T-cell (primary cell): ENCODE measurements at places on chromosomes 2 and 18.

GRCh38 chr2:134174711-134175110, 79.2 kb upstream of the MGAT5 start:
- H3K4me3 ChIP-seq: no peak overlapping the region
- H3K4me1 ChIP-seq: peaks cover 12% of the 10 kb centered on the region
- peaks cover 5% of the 10 kb centered on the region for H3K36me3 ChIP-seq

- H3K4me3 ChIP-seq: no peak overlapping the region
- H3K27ac ChIP-seq: no peak overlapping the region
- DNase-seq: no peak
- no peaks in the 10 kb centered on the region for H3K27me3 ChIP-seq
- peaks cover 36% of the 10 kb centered on the region for H3K4me1 ChIP-seq
These were observed 116.6 kb downstream of the ICA1L start for GRCh38 chr2:202754936-202755335.

DNA sequence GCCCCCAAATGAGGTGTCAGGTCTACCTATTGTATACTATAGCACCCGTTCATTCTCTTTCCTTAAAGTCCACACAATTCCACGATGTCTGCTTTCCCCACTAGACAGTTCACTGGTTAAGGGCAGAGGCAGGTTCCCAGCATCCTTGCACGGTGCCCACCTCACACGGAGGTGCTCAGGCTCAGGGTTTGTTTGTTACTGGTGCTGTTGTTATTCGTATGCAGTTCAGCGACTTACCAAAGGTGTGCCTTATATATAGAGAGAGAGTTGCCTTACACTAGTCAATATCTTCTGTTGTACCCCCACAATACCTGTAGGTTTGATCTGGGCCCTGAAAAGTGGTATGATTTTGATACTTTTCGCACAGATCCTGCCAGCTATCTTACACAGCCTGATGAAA, 30.6 kb downstream of the SLC3A1 start:
- H3K27me3 ChIP-seq: peaks cover 1% of the 10 kb centered on the region
- no peak overlapping the region for H3K27ac ChIP-seq
- no peaks in the 10 kb centered on the region for H3K36me3 ChIP-seq

DNA sequence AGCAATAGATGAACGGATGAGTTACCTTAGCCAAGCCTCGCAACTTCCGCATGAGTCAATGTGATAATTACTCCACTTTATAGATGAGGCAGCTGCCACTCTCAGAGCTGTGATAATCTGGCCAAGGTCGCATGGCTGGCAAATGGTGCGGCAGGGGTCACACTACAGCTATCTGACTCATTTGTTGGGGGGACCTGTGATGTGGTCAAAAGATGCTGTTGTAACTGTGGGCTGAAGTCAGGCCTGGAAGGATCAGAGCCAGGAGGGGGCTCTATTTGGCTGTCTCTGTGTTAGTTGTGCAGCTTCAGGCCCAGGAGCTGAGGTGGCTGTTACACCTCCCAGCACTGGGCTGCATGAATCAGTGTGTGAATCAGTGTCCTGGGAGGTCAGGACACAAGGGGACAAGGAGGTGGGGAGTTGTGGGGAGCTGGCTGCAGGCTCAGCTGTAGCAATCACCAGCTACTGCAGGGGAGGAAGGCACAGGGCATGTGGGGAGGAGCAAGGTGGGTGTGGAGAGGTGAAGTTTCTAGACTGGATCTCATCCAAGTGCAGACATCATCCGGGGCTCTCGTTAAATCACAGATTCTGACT, 33.1 kb downstream of the NGEF start:
- peaks cover 32% of the 10 kb centered on the region for H3K27me3 ChIP-seq
- H3K4me1 ChIP-seq: no peaks in the 10 kb centered on the region
- H3K4me3 ChIP-seq: no peak overlapping the region
- H3K27ac ChIP-seq: no peak overlapping the region
- no peak for DNase-seq
- no peaks in the 10 kb centered on the region for H3K36me3 ChIP-seq

DNA sequence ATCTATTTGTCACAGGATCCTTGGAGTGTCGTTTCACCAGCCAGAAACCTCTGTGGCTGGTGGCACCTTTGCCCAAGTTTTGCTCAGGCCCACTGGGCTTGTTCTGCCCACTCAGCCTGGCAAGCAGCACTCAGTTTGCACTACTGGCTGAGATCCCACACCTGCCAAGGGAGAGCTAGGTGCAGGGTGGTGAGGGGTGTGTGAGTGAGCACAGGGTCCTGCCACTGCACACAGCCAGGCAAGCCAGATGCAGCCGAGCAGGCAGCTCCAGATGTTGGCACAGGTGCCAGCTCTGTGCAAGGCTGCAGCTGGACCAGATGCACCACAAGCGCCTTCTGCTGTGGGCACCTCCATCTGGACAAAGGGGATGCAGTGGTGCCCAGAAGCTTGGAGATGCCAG, 281.7 kb upstream of the UBE2E3 start:
- H3K4me3 ChIP-seq: no peak overlapping the region
- no peak for DNase-seq
- no peak overlapping the region for H3K27ac ChIP-seq

DNA sequence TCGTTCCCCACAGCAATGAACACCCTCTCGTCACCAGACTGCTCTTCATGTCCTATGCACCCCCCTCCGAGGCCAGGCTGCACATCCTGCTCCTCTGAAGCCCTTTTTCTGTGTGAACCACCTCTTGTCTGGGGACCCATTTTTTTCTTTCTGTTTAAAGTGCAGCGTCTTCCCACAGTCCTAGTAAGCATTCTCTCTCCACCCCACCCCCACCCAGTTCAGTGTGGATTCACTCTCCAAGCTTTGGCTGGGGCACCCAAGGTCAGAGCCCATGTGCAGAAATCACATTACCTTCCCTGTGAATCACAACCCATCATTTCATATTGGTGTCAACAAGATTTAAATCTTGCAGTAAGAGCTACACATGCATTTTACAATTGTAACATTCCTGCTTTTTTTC, 26.4 kb upstream of the PKDCC start:
- H3K4me3 ChIP-seq: no peak overlapping the region
- H3K27ac ChIP-seq: no peak overlapping the region
- H3K36me3 ChIP-seq: no peaks in the 10 kb centered on the region

DNA sequence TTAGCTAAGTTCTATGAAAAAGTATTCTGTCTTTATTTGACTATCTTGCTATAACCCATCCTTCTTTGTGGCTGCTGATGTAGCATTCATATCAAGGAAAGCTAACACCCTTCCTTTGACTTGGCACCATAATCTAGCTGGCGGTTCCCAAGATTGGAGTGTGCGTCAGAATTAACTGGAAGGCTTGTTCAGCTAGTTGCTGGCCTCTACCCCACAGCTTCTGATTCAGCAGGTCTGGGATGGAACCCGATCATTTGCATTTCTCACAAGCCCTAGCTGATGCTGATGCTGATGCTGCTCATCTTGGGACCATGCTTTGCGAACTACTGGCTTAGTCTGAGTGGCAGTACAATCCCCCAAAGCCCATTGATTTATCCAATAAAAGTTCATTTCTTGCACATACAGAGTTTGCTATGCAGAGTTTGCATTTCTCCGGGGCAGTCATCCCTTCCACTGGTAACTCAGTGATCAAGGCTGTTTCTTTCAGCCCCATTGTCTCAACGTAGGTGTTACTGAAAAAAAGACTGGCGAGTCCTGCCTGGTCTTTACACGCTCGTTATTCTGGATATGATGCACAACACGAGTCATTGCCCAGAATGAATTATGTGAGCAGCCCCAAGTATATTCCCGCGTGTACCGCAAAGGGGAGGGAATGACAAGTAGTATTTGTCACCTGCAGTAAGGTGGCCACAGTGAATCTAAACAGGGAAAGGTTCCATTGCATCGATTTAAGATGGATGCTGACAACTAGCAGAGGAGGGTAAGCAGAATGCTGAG, 96.5 kb downstream of the ZNF532 start:
- no peak overlapping the region for H3K27ac ChIP-seq
- no peaks in the 10 kb centered on the region for H3K36me3 ChIP-seq
- H3K4me3 ChIP-seq: no peak overlapping the region
- no peaks in the 10 kb centered on the region for H3K4me1 ChIP-seq

DNA sequence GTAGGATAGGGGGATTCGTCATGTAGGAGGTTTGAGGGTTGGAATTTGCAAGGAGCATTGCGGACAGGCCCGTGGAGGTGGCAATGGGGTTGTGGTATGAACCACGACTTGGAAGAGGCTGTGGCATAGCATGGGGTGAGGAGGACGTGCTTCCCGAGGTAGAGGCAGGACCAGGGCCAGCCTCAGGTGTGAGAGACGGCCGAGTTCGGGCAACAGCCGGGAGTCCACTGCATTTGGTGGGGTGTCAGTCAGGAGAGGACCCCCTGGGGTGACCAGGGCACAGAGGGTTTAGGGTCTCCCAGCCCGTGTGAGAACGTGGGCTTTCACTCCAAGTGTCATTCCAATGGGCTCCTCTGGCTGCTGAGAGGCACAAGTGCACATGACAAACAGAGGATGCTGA, 339.0 kb downstream of the EIPR1 start:
- no peaks in the 10 kb centered on the region for H3K4me1 ChIP-seq
- no peak overlapping the region for H3K27ac ChIP-seq
- no peak for DNase-seq
- no peak overlapping the region for H3K4me3 ChIP-seq
- H3K36me3 ChIP-seq: no peaks in the 10 kb centered on the region
